Caco-2 (cell line): ENCODE measurements at places on chromosomes 6 and 20.

DNA sequence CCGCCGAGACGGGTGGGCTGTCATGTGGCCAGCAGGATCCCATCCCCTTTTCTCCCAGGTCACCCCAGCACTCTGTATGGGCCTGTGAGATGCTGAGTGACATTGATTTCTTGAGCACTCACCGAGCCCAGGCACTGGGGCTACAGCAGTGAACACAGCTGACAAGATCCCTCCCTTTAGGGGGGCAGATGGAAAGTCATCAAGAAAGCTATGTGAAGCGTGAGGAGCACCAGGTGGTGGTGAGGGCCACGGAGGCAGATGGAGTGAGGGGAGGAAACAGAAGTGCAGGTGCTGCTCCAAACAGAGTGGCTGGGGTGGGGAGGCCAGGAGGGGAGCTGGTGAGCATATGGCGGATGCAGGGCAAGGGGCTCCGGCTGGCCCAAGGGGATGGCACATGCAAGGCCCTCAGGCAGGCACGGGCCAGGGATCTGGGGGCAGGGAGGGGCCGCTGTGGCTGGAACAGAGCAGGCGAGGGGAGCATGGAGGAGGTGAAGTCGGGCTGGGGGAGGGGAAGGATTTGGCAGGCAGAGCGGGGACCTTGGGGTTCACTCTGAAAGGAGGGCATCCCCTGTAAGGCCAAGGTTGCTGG, 184.0 kb downstream of the BMP7 start:
- H3K27me3 ChIP-seq: no peaks in the 10 kb centered on the region
- H3K36me3 ChIP-seq: no peaks in the 10 kb centered on the region
- H3K27ac ChIP-seq: no peak overlapping the region
- H3K4me3 ChIP-seq: no peak overlapping the region
- no peaks in the 10 kb centered on the region for H3K4me1 ChIP-seq

- H3K4me3 ChIP-seq: no peak overlapping the region
- no peaks in the 10 kb centered on the region for H3K4me1 ChIP-seq
- no peak overlapping the region for H3K27ac ChIP-seq
- H3K36me3 ChIP-seq: no peaks in the 10 kb centered on the region
These were observed 20.7 kb upstream of the HEY2 start for GRCh38 chr6:125728739-125729138.

- no peaks in the 10 kb centered on the region for H3K36me3 ChIP-seq
- H3K27me3 ChIP-seq: no peaks in the 10 kb centered on the region
- H3K27ac ChIP-seq: no peak overlapping the region
- no peak overlapping the region for H3K4me3 ChIP-seq
- peaks cover 10% of the 10 kb centered on the region for H3K4me1 ChIP-seq
These were observed 174.0 kb downstream of the RNF144B start for GRCh38 chr6:18561037-18561750.

GRCh38 chr6:28537065-28537464, 11.4 kb downstream of the GPX5 start:
- H3K27me3 ChIP-seq: no peaks in the 10 kb centered on the region; the same call in 1 of the 2 replicates
- H3K27ac ChIP-seq: no peak overlapping the region
- H3K36me3 ChIP-seq: no peaks in the 10 kb centered on the region
- H3K4me1 ChIP-seq: no peaks in the 10 kb centered on the region
- no peak for DNase-seq

- no peak overlapping the region for H3K27ac ChIP-seq
- DNase-seq: no peak
- no peak overlapping the region for H3K4me3 ChIP-seq
- no peaks in the 10 kb centered on the region for H3K27me3 ChIP-seq
- H3K36me3 ChIP-seq: no peaks in the 10 kb centered on the region
These were observed 234.1 kb upstream of the BMP2 start for GRCh38 chr20:6533351-6533750.

DNA sequence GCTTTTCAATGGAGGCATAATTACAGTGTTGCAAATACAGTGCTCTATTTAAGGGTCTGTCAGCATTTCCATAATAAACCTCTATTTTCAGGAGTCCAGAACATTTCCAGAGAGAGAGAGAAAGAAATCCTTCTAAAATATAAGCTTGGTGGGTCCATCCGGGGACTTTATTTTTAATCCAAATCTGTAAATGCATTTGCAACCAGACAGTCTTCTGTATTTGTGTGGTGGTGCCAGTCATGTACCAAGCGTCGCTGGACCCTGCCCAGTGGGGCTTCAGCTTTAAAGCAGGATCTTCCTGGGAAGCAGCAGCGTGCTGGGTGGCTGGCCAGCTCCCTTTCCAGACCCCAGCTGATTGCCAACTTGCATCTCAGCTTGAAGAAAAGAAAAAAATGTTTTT, 256.5 kb upstream of the SUPT3H start:
- no peaks in the 10 kb centered on the region for H3K27me3 ChIP-seq
- no peaks in the 10 kb centered on the region for H3K4me1 ChIP-seq
- no peak overlapping the region for H3K4me3 ChIP-seq
- DNase-seq: no peak
- H3K36me3 ChIP-seq: no peaks in the 10 kb centered on the region

- H3K36me3 ChIP-seq: no peaks in the 10 kb centered on the region
- H3K27me3 ChIP-seq: no peaks in the 10 kb centered on the region
- DNase-seq: no peak
- H3K4me1 ChIP-seq: peaks cover 4% of the 10 kb centered on the region; the same call in 1 of the 2 replicates
- no peak overlapping the region for H3K4me3 ChIP-seq
These were observed 30.4 kb upstream of the RNF24 start for GRCh38 chr20:4045741-4046140.

DNA sequence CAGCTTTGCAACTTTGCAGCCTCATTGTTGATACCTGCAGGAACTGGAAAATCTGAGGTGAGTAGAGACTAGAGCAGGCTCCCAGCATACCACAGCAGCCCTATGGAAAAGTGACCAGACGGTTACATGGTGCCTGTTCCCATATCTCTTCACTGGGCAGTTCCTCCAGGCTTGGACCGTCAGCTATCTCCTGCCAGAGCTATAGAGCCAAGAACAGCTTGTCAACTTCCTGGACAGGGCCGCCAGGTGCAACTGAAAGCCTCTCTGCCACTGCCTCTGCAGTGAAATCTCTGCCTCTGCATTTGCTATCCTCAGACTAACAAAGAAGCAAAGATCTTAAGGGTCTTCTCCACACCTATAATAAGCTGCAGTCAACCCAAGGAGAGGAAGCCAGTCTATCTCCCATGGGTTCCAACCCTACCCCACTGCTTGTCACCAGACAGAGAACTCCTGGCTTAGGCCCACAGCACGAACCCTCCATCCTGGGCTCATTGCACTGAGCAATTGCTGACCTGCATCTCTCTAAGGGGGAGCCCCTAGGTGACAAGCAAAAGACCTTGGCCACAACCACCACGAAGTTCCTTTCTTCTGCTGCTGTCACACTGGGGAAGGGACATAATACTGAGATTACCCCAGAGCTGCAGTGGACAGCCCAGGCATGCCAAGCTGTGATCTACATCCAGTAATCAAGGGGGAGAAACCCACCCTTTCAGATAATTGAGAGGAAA, 60.1 kb upstream of the KHDRBS2 start:
- H3K27ac ChIP-seq: no peak overlapping the region
- H3K4me1 ChIP-seq: no peaks in the 10 kb centered on the region
- no peaks in the 10 kb centered on the region for H3K36me3 ChIP-seq
- H3K27me3 ChIP-seq: no peaks in the 10 kb centered on the region
- DNase-seq: no peak

GRCh38 chr6:129795261-129795660, 65.9 kb downstream of the TMEM244 start:
- no peaks in the 10 kb centered on the region for H3K27me3 ChIP-seq
- no peak overlapping the region for H3K27ac ChIP-seq

- no peaks in the 10 kb centered on the region for H3K4me1 ChIP-seq
- no peak overlapping the region for H3K4me3 ChIP-seq
- no peaks in the 10 kb centered on the region for H3K36me3 ChIP-seq
- no peaks in the 10 kb centered on the region for H3K27me3 ChIP-seq
These were observed 4.8 kb upstream of the MOCS1 start for GRCh38 chr6:39938773-39939654.

DNA sequence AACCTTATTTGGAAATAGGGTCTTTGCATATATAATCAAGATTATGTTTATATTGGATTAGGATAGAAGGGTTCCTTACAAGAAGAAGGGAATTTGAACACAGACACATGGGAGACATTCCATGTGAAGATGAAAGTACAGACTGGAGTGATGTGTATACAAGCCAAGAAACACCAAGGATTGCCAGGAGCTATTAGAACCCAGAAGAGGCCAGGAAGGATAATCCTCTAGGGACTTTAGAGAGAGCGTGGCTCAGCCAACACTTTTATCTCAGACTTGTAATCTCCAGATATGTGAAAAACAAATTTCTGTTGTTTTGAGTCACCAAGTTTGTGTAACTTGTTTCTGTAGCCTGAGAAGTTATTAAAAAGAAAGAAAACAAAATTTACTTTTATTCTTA, 1173.9 kb upstream of the CITED2 start:
- H3K27me3 ChIP-seq: no peaks in the 10 kb centered on the region
- no peaks in the 10 kb centered on the region for H3K4me1 ChIP-seq
- no peak overlapping the region for H3K27ac ChIP-seq
- DNase-seq: no peak
- no peaks in the 10 kb centered on the region for H3K36me3 ChIP-seq
- H3K4me3 ChIP-seq: no peak overlapping the region

DNA sequence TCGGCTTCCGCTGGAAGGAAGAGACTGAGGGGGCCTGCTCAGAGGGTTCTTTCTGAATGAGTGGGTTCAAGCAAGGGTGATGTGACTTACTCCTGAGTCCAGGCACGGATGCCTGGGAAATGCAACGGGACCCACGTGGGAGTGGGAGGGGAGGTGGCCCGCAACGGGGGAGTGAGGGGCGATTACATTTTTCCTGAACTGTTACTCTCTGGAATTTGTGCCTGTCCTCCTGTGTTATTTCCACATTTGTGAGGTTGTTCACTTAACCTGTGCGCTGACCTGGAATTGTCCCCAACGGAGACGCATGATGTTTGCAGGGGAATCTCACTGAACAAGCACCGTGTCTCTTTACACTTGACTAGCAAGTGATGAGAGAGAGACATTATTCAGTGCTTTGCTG, 209.4 kb downstream of the CDH4 start:
- no peaks in the 10 kb centered on the region for H3K4me1 ChIP-seq
- no peak overlapping the region for H3K27ac ChIP-seq
- no peaks in the 10 kb centered on the region for H3K27me3 ChIP-seq
- DNase-seq: no peak

DNA sequence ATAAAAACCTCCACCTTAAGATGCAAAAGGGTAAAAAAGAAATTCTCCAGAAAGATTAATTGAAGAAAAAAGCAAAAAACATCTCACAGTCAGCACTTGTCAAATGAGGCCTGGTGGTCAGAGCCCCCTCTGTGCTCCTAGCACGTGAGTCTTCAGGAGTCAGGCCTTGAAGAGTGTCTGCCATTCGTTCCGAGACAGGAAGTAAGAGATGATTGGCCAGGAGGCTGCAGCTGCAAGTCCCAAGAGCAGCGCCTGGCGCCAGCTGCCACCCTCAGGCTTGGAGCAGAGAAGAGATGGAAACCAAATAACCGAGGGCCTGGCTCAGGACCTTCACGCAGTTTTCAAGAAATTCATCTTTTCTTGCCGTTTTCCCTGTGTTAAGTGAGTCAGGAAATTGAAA, 65.0 kb downstream of the FAM120B start:
- no peaks in the 10 kb centered on the region for H3K36me3 ChIP-seq
- DNase-seq: no peak
- H3K27ac ChIP-seq: peak overlapping the region; percentile 82
- H3K27me3 ChIP-seq: no peaks in the 10 kb centered on the region
- peaks cover 38% of the 10 kb centered on the region for H3K4me1 ChIP-seq
- H3K4me3 ChIP-seq: no peak overlapping the region

DNA sequence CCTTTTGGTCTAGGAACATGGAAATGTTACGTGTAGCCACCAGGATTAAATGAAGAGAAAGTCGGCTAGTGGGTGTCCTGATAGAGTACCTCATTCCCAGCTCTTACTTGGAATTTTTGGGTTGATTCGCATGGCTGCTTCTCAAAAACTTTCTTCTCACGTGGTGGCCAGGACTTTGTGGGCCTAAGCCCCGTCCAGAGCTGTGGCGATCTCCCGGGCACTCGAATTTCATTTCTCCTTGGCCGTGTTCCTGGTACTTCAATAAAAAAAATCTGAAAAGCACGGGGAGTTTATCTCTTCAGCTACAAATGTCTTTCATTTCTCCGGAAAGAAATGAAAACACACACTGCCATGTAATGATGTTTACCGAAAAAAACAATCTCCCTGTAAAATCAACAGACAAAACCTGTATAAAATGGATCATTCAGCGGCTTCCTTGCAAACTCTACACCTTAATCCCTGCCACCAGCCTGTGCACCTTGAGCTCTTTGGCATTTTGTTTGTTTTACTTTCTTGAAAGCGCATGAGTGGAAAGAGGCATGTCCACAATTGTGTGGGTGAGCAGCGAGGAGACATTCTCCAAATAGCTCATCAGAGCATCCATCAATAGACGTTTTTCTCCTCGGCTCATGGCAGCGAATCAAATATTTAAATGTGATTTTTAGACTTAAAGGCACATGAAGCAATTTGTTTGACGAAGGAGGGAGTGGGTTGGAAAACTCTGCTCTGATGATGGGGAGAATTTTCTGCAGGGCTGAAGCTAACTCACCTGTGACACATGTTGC, 173.1 kb downstream of the TFAP2C start:
- no peaks in the 10 kb centered on the region for H3K36me3 ChIP-seq
- no peak overlapping the region for H3K4me3 ChIP-seq

GRCh38 chr6:168160506-168161370, 81.7 kb upstream of the FRMD1 start:
- no peak for DNase-seq
- no peak overlapping the region for H3K4me3 ChIP-seq
- no peaks in the 10 kb centered on the region for H3K4me1 ChIP-seq

- no peak overlapping the region for H3K4me3 ChIP-seq
- no peak for DNase-seq
- H3K36me3 ChIP-seq: no peaks in the 10 kb centered on the region; the same call in 1 of the 2 replicates
- peaks cover under 1% of the 10 kb centered on the region; the same call in 1 of the 2 replicates for H3K4me1 ChIP-seq
- H3K27me3 ChIP-seq: no peaks in the 10 kb centered on the region
These were observed 33.4 kb downstream of the MTRES1 start for GRCh38 chr6:107061125-107062020.

GRCh38 chr6:89118931-89119330, 1.1 kb upstream of the SRSF12 start:
- H3K27ac ChIP-seq: no peak overlapping the region
- H3K36me3 ChIP-seq: no peaks in the 10 kb centered on the region
- no peak overlapping the region for H3K4me3 ChIP-seq
- H3K4me1 ChIP-seq: no peaks in the 10 kb centered on the region
- H3K27me3 ChIP-seq: no peaks in the 10 kb centered on the region

DNA sequence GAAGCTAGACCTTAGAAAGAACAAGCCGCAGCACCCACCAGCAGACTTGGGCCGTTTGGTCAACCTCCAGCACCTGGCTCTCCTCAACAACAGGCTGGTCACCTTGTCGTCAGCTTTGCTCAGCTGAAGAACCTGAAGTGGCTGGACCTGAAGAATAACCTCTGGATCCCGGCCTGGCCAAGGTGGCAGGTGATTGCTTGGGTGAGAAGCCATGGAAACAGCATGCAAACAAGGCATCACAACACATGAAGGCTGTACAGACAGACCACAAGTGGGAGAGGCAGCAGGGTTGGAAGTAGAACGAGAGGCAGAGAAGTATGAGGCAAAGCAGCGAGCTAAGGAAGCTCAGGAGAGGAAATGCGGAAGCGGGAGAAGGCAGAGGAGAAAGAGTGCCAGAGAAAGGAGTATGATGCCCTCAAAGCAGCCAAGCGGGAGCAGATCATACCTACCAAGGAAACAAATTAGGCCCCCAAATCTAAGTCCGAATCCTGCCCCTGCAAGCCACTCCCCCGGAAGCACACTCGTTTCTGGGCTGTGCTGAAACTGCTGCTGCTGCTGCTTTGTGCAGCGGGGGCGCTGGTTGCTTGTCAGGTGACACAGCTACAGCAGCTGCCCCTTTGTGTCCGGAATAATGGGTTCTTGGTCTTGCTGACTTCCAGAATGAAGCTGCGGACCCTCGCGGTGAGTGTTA, 121.6 kb upstream of the LGSN start:
- H3K36me3 ChIP-seq: peaks cover 3% of the 10 kb centered on the region
- H3K4me1 ChIP-seq: peaks cover 6% of the 10 kb centered on the region; the same call in 1 of the 2 replicates
- peak overlapping the region; percentile 81 for H3K4me3 ChIP-seq
- no peaks in the 10 kb centered on the region for H3K27me3 ChIP-seq
